ENCODE measurements at places on chromosomes 12 and 14.

DNA sequence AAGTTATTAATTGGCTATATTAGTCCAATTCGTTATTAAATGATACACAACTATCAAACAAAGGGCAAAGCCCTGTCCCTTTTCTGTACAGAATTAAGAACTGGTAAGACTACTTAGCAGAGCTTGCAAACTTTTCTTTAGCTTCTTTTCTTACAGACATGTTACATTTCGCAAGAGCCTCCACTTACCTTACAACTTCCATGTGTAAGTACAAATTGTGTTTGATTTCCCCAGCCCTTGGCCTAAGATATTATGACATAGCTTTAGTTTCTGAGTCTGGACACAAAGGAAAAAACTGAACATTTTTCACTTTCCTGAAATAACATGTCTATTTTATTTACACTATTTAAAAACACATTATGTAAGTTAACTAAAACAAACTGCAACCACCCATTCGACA, 1.7 kb downstream of the ATF7 start:
- DNase-seq = no peak
- no peaks in the 10 kb centered on the region for H3K36me3 ChIP-seq
- H3K4me1 ChIP-seq = peaks cover 19% of the 10 kb centered on the region

GRCh38 chr14:63493246-63493645, 49.9 kb downstream of the PPP2R5E start:
- H3K27ac ChIP-seq = no peak overlapping the region
- no peak for DNase-seq
- no peaks in the 10 kb centered on the region for H3K36me3 ChIP-seq
- no peaks in the 10 kb centered on the region for H3K27me3 ChIP-seq
- H3K4me3 ChIP-seq = no peak overlapping the region
- H3K4me1 ChIP-seq = peaks cover 3% of the 10 kb centered on the region

DNA sequence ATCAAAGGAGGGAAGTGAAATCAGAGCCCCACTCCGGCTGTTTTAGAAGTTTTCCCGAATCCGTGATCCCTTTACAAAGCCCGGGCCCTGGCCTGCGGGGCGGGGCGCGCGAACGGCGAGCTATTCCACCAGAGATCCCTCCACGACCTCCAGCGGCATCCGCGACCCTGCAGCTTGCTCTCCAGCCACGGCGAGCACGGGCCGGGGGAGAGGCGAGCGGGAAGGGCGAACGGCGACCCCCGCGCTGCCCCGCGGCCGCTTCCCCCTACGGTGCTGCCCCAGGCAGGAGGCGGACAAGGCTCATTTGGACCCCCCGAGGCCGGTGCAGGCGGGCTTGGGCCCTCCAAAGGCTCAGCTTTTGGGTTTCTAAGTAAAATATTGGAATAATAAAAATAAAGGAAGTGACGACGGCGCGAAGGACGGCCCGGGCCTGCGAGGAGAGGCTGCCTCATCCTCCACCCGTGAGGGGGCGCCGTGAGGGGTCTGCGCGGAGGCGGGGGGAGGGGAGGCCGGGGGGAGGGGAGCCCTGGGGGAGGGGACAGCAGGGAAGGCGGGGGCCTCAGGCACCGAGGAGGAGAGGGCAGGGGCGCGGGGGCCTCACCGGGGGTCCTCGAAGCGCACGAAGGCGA, 613 bp downstream of the SRSF9 start:
- H3K27ac ChIP-seq = peak overlapping the region; percentile 40
- H3K27me3 ChIP-seq = no peaks in the 10 kb centered on the region
- H3K36me3 ChIP-seq = peaks cover 24% of the 10 kb centered on the region
- DNase-seq = peak; percentile 51

- DNase-seq = no peak
- peaks cover 61% of the 10 kb centered on the region for H3K4me1 ChIP-seq
- H3K27ac ChIP-seq = no peak overlapping the region
These were observed 290.6 kb downstream of the ZFP36L1 start for GRCh38 chr14:68502230-68502629.

GRCh38 chr14:46596236-46596635, 55.3 kb downstream of the RPL10L start:
- H3K4me1 ChIP-seq = no peaks in the 10 kb centered on the region
- DNase-seq = no peak
- no peaks in the 10 kb centered on the region for H3K27me3 ChIP-seq
- no peaks in the 10 kb centered on the region for H3K36me3 ChIP-seq

DNA sequence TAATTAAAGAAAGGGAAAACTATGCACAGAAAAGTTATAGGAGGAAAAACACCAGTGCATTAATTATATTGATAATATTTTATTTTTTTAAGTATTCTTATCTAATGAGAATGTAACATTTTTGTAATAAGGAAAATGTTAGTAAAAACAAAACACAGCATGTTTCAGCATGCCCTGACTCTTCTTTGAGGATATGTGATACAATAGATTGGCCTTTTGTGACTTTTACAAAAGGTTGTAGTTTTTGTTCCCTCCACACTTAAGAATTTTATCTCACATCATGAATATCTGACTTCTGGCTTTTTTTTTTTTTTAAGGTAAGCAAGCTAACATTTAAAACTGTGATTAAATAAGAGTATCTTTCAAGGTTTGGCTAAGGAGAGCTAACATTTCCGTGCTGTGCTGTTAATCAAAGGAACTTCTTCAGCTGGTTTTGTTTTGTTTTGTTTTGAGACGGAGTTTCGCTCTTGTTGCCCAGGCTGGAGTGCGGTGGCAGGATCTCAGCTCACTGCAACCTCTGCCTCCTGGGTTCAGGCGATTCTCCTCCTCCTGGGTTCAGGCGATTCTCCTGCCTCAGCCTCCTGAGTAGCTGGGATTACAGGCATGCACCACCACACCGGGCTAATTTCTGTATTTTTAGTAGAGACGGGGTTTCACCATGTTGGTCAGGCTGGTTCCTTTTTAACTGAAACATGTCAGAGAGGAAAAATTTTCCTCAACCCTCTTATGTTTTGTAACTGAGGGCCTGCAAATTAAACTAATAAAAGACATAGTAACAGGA, 30.8 kb upstream of the RESF1 start:
- no peaks in the 10 kb centered on the region for H3K36me3 ChIP-seq
- H3K27me3 ChIP-seq = no peaks in the 10 kb centered on the region
- peak overlapping the region; percentile 38 for H3K4me3 ChIP-seq
- DNase-seq = peak; percentile 17
- peaks cover 8% of the 10 kb centered on the region for H3K4me1 ChIP-seq

- no peaks in the 10 kb centered on the region for H3K4me1 ChIP-seq
- no peak for DNase-seq
- no peak overlapping the region for H3K27ac ChIP-seq
- H3K4me3 ChIP-seq = no peak overlapping the region
These were observed 11.6 kb downstream of the SLC7A7 start for GRCh38 chr14:22803687-22803974.

GRCh38 chr14:60197629-60198303, 32.6 kb upstream of the DHRS7 start:
- no peak overlapping the region for H3K27ac ChIP-seq
- H3K4me1 ChIP-seq = no peaks in the 10 kb centered on the region
- H3K4me3 ChIP-seq = no peak overlapping the region
- no peak for DNase-seq

GRCh38 chr14:98028162-98028561, 1231.0 kb downstream of the VRK1 start:
- H3K27ac ChIP-seq = no peak overlapping the region
- no peak overlapping the region for H3K4me3 ChIP-seq
- no peaks in the 10 kb centered on the region for H3K4me1 ChIP-seq
- H3K27me3 ChIP-seq = no peaks in the 10 kb centered on the region
- DNase-seq = no peak

DNA sequence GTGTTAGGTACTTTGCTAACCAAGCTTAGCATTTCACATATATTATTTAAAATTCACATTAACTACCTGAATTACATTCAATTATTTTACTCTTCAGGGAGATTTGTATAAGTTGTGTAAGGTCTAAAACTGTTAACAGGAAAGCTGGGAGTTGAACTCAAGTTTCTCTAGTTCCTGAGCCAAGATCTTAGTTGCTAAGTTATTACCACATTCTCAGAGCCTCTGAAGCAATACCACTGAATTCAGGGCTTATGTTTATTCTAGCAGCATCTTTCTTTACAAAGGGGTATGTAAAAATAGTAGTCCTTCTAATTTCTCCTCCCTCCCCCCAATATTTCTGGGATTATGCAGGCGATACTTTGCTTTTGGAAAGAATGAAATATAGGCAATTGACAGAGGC, 786.8 kb downstream of the DIO2 start:
- H3K4me1 ChIP-seq = no peaks in the 10 kb centered on the region
- no peaks in the 10 kb centered on the region for H3K27me3 ChIP-seq

DNA sequence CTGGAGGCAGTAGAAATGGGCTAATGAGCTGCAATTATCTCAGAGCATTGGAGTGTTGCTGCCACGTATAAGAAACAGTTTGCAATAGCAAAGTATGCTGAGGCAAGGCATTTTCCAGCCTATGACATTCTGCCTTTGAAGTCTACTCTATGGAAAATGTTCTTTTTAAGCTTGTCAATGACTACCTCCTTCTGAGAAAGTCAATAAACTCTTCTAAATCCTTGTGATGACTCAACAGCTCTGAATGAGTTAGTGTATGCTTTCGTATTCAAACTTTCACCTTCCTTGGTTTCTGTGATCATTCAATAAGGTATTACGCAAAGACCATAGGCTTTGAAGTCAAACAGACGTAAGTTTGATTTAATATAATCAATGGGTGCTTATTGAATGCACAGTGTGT, 111.2 kb downstream of the CAPZA3 start:
- H3K4me3 ChIP-seq = no peak overlapping the region
- DNase-seq = no peak
- H3K4me1 ChIP-seq = no peaks in the 10 kb centered on the region
- no peaks in the 10 kb centered on the region for H3K36me3 ChIP-seq
- H3K27me3 ChIP-seq = no peaks in the 10 kb centered on the region

DNA sequence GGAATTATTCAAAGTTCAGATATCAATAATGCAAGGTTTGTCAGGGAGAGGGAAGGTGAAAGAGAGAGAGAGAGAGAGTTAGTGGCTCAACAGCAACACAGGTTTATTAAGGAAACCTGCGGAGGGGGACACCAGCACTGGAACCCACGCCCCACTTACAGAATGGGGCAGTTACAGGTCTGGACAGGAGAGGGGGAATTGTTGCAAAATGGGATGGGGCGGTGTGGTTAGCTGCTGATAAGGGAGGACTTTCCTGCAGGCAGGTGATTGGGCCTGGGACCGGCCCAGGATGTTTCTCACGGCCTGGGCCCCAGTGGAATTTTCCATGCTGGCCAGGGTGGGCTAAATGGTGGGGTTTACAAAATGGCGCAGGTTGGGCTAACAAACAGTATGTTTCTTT, 278.2 kb upstream of the SLC16A7 start:
- H3K27me3 ChIP-seq = no peaks in the 10 kb centered on the region
- H3K27ac ChIP-seq = no peak overlapping the region
- H3K36me3 ChIP-seq = no peaks in the 10 kb centered on the region
- H3K4me1 ChIP-seq = no peaks in the 10 kb centered on the region

GRCh38 chr14:58774531-58774930, 136.8 kb downstream of the DACT1 start:
- no peaks in the 10 kb centered on the region for H3K4me1 ChIP-seq
- no peaks in the 10 kb centered on the region for H3K27me3 ChIP-seq
- no peak overlapping the region for H3K4me3 ChIP-seq
- H3K36me3 ChIP-seq = no peaks in the 10 kb centered on the region
- no peak overlapping the region for H3K27ac ChIP-seq

DNA sequence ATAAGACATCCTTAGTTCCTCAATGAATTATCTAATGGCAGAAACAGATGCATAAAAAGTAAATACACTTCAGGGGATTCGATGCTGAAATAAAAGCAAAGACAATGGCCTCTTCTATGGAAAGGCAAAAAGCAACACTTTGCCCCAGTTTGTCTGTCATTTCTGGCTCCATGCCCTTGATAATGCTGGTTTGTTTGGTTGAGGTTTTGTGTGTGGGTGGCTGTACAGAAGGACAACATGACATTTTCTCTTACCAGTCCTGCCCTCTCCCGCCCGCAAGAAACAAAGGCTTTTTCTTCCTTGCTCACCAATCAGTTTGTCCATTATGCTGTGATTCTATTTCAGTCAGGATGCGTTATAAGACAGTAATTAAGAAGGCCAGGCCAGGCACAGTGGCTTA, 18.1 kb upstream of the WDR89 start:
- no peak for DNase-seq
- H3K36me3 ChIP-seq = peaks cover 5% of the 10 kb centered on the region
- H3K4me1 ChIP-seq = no peaks in the 10 kb centered on the region
- H3K27ac ChIP-seq = no peak overlapping the region
- H3K27me3 ChIP-seq = no peaks in the 10 kb centered on the region

- no peaks in the 10 kb centered on the region for H3K4me1 ChIP-seq
- no peak overlapping the region for H3K4me3 ChIP-seq
- no peak overlapping the region for H3K27ac ChIP-seq
- H3K27me3 ChIP-seq = no peaks in the 10 kb centered on the region
These were observed 400.9 kb upstream of the PDE3A start for GRCh38 chr12:19967431-19967830.

GRCh38 chr14:101383737-101384338, 177.5 kb upstream of the DIO3 start:
- no peaks in the 10 kb centered on the region for H3K36me3 ChIP-seq
- H3K27ac ChIP-seq = no peak overlapping the region
- H3K27me3 ChIP-seq = peaks cover 2% of the 10 kb centered on the region
- no peak for DNase-seq
- no peaks in the 10 kb centered on the region for H3K4me1 ChIP-seq

DNA sequence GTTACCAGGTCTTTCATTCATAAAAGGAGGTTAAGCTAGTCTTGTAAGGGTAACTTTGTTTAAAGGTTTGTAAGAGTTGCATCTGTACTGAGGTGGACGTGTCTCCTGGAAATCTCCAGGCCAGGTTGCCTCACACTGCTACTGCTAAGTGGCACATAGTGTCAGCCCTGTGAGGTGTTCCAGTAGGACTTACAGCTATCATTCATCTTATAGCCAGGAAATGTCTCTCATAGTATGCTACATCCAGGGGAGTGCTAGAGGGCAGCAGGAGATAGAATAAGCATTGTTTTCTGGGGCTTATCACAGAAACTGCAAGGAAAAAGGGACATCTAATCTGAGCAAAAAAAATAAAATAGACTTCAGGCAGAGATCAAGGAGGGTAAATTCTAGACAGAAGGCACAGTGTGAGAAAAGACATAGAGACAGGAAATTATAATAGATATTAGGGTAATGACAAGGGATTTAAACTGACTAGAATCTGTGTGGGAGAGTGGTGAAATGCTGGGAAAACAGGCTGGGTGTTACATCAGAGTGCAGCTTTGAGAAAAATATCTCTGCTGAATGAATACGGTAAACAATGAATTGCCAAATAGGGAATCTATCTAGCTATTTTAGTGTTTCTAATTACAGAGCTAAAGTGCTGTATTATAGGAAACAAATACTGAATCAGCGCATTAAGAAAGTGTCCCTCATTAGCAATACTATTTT, 205.1 kb upstream of the ABCD2 start:
- no peak for DNase-seq
- H3K4me1 ChIP-seq = no peaks in the 10 kb centered on the region
- H3K36me3 ChIP-seq = no peaks in the 10 kb centered on the region
- no peak overlapping the region for H3K4me3 ChIP-seq
- H3K27me3 ChIP-seq = no peaks in the 10 kb centered on the region
- H3K27ac ChIP-seq = no peak overlapping the region

DNA sequence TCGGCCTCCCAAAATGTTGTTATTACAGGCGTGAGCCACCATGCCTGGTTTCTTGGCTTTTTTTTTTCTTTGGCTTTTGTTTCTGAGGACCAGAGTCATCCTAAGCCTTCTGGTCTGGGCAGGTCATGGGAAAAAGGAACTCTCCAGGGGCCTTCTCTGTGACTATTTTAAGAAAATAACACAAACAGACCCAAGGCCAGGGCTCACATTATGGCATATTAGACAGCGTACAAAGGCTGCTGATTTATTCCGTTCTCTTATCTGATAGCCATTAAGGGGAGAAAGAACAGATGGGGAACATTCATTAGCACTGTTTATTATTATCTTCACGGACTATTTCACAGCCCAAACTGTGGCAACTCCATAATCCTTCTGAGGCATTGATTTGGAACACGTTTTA, 28.8 kb upstream of the MANSC4 start:
- no peak overlapping the region for H3K27ac ChIP-seq
- H3K4me1 ChIP-seq = peaks cover 8% of the 10 kb centered on the region
- no peak overlapping the region for H3K4me3 ChIP-seq
- no peaks in the 10 kb centered on the region for H3K27me3 ChIP-seq
- H3K36me3 ChIP-seq = no peaks in the 10 kb centered on the region

Measured in T-cell (primary cell).